ENCODE measurements at places on chromosomes 3 and 15. TPM values are rescaled to one million over a fixed set of nuclear protein-coding genes. Genes with fewer than 3 reads are reported as not detected.

Gene ARHGEF26
- 0.18 TPM for total RNA-seq

Gene NME9
- total RNA-seq, result not detected

Gene RGMA
- not detected for total RNA-seq

Gene CLDN16
- total RNA-seq, result not detected

Gene ACTC1
- total RNA-seq, result not detected

Gene FOXL2
- not detected for total RNA-seq

Gene GOLGA6B
- total RNA-seq, result not detected

Gene IRAK2
- total RNA-seq, result 2.6 TPM

Gene ONECUT1
- total RNA-seq, result not detected

Gene ECE2
- not detected for total RNA-seq

Gene ADAMTS7
- 7.2 TPM for total RNA-seq

Gene CADPS
- not detected for total RNA-seq

- no peak for DNase-seq
Observed at GRCh38 chr15:71679793-71680353, 130.5 kb upstream of the NR2E3 start.

DNA sequence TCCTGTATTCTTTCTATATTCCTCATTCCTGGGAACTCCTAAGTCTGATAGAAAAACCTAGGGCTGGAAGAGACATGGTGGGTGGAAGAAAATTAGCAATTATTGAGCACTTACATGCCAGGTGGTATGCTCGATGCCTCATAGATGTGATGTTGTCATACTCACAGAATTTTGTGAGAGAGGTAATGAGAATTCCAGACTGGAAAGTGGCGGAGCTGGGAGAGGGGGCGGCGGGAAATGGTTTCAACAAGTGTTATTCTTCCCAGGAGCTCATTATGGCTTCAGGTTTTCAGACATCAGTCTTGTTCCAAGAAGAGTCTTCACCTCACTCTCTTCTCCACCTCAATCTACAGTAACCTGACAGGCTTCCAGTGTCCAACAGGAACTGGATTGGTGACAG is 16.2 kb downstream of the TIMP4 start:
- no peak for DNase-seq

GRCh38 chr3:143236226-143236964 is 116.8 kb downstream of the CHST2 start:
- DNase-seq, result no peak

- DNase-seq, result no peak
Observed at GRCh38 chr3:46416125-46416810, 9.2 kb downstream of the CCRL2 start.

GRCh38 chr3:88282528-88283241 is 132.9 kb downstream of the C3orf38 start:
- no peak for DNase-seq

DNA sequence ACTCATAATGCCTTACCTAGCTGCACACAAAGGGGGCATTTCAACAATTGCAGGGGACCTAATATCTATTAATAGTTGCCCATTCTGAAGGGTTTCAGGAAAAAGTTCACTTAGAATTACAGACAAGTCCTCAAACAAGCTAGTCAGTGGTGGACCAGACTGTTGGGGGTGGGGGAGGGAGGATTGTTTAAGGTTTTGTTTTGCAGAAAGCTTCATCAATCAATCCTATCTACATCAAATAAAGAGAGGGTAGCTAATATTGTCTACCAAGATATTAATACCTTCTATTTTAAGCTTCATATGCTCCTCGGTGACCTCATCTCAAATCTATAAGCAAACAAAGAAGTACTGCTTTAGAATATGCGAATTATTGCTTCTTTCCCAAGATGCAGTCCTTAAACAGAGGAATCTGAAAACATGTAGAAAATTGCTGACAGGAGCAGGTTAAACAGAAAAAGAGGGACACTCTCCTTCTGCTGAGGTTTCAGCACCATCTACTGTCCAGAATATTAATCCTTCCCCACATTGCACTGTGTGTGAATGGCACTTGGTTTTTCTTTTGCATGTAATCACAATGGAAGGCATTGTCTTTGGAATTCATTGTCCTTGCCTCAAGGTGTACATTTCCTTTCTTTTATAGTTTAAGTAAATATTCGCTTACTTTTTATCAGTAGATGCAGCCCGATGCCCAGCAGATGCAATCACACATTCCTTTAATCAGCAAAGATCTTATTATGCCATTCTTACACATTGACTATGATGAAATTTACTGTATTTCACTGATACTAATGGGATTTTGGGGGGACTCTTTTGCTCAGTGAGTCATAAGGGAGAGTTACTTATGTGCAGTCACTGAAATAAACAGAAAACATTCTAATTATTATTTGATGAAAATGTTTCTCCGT is 94.7 kb downstream of the IL5RA start:
- DNase-seq, result no peak

- DNase-seq, result no peak
Observed at GRCh38 chr3:77464111-77464688, 424.3 kb downstream of the ROBO2 start.

GRCh38 chr3:40911928-40912327 is 287.4 kb upstream of the CTNNB1 start:
- no peak for DNase-seq

DNA sequence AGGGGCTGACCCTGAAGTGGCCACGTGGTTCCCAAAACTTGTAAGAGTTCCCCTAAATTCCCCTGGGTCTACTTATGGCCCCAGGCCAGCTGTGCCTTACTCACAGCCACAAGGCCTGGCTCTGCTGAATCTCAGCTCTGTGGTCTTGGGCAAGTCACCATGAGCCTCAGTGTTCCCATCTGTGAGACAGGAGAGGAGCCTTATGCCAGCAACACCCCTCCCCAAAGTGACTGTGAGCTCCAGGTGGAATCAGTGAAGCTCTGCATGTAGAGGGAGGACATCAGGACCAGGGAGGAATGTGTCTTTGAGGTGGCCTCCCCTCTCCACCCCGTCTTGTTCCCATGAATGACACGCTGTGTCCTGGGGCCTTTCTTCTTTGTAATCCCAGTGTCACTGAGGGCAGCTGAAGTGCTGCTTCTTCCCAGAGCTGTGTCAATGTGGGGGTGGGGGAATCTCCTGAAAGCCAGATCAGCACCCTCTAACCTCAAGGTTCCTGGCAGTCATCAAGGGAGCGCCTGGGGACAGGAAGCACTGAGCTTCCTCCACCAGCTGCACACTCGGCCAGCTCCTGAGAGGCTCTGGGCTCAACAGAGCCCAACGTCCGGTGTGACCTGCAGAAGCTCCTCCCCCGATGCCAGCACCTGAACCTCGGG is 258.9 kb downstream of the UACA start:
- no peak for DNase-seq

DNA sequence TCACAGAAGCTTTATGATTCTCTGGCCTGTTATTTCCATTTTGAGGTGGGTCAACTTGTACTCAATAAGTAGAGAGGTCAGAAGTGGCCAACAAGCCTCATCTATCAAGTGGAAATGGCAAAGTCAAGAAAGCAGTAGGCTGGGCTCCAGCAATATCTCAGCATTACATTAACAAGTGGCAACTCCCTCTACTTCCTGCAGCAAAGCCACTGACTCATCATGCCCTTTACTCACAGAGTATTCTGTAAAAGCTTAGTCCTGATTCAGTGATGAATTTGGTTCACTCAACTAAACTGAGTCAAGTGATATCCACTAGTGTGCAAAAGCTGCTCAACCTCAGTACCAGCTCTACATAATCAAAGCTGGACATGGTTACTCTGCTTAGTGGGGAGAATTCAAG is 954.6 kb downstream of the EPHA3 start:
- no peak for DNase-seq

DNA sequence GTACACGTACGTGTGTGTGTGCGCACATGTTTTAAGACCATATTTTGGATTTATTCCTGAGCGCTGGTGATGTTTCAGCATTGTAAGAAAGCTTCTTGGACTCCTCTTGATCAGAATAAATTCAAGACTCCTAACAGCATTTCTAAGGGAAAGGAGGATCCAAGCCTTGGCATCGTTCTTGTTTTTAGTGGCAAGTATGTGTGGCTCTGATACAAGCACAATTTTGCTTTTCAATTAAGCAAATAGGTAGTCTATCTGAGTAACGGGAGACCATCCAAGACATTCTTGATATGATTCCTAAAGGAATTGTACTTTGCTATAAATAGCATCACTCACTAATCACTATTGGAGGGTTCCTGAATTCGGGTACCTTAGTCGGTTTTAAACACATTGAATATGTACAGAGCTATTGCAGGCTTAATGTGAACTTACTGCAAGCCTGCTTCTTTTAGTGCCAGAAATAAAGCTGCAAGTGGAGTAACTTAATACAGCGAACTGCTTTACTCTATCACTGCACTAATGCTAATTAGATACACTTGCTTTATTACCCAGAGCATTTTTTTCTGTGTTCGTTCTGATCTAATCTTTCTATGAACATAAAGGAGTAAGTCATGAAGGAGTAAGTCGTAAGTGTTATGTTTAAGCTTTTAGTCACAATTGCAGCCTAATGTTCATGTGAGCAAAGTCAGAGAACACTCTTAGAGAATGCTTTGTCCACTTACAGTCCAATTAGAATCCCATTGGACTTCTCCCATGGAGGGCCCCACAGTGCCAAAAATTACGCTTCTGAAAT is 186.3 kb downstream of the MCTP2 start:
- no peak for DNase-seq

DNA sequence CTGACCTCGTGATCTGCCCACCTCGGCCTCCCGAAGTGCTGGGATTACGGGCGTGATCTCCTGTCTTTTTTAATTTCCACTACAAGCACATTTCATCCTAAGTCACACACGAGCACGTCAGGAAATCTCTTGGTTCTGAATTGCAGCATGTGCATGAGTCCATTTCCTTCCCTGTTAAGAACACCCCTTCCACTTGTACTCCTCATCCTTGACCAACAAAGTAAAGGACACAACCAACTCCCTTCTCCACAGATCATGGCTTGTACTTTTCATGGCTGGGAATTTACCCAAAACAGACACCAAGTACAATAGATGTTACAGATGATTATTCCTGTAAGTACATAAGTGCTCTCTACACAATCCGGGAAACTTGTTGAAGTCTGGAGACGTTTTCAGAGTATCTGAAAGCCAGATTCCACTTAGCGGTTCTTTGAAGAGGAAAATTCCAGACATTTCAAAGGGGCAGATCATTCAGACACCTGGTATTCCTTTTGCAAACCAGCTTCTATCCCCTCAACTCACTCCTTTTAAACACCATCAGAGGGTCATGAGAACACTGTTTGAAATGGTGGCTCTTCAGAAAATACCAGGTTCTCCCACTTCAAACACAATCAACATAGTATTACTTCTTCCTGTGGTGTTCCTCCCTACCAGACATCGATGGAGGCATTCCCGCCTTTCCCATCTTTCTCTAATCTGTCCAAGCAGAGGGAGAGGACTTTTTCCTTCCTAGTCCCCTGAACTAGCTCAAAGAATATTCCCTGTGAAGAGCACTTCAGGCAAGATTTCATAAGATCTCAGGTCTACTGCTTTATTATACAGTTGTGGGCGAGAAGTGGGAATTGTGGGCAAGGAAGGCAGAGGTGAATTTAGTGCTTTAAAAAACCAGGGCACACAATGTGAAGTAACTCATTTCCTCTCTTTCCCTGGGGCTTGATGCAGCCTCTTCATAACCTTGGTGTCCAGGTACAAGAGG is 80.1 kb upstream of the TSC22D2 start:
- DNase-seq, result no peak

DNA sequence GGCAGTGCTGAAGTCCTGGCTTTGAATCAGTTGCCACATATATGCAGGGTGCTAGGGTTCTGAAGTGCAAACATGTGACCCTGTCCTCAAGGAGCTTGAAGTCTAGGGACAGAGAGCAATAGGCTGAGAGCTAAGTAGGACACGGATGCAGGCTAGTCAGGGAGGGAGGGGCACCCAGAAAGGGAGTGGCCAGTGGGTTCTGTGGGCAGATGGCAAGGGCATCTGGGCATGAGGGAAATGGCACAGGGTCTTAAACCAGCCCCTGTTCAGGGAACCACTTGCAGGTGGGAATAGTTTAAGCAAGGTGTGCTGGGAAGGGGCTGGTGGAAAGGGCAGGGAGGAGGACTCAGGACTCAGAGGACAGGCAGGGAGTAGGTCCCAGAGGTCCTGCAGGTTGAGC is 46.4 kb upstream of the EPHB1 start:
- no peak for DNase-seq

DNA sequence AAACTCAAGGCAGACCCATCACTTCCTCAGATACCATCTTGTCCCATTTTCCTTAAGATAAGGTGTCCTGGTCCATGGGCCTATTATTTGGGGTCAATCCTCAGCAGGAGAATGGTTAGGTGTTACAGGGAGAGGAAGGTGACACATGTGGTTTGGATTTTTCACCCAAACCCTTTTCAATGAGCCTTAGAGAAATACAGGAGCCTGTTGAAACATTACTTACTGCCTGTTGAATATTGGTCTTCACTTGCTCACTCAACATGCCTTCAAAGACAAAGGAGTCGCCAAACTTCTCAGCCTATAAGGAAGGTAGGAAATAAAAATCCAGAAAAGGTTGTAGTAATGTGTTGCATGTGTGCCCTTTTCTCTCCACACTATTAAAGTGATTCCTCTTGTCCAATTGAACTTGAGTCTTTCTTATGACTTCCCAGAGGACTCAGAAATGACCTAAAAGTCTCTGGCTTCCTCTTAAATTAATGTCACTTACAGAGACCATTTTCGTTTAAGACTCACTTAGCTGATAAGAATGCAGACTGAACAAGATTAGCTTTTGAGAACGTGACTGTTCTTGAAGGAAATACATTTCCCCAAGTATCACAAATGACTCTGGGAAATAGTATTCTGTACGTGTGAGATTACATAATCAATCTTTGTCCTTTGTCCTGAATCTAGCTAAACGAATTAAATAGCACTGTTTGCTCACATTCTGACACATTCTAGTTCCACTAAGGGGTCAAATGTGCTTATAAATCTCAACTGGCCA is 17.8 kb downstream of the SUMF1 start:
- DNase-seq, result no peak

DNA sequence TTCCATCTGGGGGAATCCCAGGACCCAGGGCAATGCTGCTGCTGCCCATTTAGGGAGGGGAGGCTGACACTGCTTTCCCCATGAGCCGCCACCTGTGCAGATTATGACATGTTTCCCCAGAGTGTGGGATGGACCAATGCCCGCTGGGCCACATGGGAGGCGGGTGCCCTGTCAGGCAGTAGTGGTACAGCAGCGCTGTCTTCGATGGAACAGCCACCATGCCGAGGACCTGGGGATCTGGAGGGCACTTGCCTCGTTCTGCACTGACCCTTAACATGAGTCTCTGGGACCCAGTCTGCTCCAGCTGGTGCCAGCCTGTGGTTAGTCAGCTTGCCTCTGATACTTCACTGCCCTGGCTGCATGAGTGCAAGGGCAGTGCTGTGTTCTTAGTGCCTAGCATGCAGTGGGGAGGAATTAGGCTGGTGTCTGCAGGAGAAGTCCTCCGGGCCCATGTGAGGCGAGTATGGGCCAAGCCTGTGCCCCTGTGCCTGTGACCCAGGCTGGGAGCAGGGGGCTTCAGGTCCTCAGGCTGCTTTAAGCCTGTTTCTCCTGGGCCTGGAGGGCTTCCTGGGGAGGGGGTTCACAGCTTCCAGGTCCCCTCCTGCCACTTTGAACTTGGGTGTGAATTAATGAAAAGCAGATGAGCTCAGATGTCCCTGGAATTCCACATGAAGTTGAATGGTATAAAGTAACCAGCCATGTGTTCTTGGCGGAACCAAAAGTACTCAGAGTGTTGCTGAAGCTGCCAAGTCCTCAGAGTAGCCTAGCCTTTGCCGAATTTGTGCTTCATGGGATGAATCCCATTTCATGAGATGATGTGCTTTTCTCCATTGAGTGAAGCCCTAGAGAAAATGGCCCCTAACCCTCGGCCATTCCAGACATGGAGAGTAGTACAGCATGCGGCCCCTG is 22.9 kb downstream of the KLF13 start:
- DNase-seq, result no peak

All from activated T-helper 2 cell treated with anti-CD3 and anti-CD28 coated beads, Interferon-gamma antibody, Interleukin-2, Interleukin-4, amounts not matched to agents 10 μg/mL and 5 μg/mL and 100 μg/mL, durations not matched to agents 14 hours and 24 hours and 36 hours (primary cell).